ENCODE measurements at places on chromosomes 13 and 19. TPM values are rescaled to one million over a fixed set of nuclear protein-coding genes. Genes with fewer than 3 reads are reported as not detected.

POGLUT2 gene
- total RNA-seq = 22.1 TPM

CCDC70 gene
- not detected for total RNA-seq

SPATA13 gene
- total RNA-seq = 20.5 TPM

SULT2A1 gene
- not detected for total RNA-seq

SIGLEC8 gene
- not detected for total RNA-seq

- no peak for DNase-seq
These were observed 110.5 kb downstream of the LRCH1 start for GRCh38 chr13:46663206-46664037.

DNA sequence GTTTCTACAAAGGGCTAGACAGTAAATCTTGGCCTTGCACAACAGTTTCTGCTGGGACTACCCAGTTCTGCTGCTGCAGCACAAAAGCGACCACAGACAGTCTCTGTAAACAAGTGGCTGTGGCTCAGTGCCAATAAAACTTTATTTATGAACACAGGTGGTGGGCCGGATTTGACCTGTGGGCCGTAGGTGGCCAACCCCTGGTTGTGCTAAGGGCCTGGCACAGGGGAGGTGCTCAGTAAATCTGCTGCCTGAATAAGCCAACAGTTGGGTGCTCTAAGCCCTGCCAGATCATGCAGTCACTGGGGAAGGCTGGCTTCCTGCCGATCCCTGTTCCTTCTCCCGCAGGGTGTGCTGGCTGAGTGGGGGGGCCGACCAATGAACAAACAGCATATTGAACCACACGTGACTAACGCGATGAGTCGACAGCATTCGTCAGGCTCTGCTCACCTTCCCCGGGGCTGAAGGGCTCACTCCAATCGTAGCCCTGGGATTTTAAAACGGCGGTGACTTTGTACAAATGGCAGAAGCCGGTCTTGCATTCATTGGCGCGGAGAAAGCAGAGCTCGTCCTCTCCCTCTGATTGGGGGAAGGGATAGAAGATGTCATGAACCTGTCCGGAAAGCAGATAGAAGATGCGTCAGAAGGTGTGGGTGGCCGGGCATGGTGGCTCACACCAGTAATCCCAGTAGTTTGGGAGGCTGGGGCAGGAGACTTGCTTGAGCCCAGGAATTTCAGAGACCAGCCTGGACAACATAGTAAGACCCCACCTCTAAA is 24.3 kb upstream of the MYDGF start:
- no peak for DNase-seq

DNA sequence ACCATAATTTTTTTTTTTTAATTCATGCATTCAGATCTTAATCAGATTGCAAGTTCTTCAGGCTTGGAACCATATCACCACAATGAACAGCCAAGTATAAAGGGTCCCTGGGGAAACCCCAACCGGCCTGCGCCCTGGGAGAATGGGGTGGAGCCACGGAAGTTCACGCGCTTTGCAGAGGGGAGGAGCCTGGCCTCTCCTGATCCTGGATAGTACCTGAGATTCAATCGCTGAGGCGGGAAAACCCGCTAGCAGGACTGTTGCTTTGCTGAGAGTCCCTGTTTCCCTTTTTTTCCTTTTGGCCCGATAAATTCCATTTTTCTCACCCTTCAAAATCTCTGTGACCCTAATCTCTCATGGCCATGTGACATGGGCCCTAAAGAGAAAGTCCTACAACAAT is 385.1 kb downstream of the IRS2 start:
- no peak for DNase-seq

DNA sequence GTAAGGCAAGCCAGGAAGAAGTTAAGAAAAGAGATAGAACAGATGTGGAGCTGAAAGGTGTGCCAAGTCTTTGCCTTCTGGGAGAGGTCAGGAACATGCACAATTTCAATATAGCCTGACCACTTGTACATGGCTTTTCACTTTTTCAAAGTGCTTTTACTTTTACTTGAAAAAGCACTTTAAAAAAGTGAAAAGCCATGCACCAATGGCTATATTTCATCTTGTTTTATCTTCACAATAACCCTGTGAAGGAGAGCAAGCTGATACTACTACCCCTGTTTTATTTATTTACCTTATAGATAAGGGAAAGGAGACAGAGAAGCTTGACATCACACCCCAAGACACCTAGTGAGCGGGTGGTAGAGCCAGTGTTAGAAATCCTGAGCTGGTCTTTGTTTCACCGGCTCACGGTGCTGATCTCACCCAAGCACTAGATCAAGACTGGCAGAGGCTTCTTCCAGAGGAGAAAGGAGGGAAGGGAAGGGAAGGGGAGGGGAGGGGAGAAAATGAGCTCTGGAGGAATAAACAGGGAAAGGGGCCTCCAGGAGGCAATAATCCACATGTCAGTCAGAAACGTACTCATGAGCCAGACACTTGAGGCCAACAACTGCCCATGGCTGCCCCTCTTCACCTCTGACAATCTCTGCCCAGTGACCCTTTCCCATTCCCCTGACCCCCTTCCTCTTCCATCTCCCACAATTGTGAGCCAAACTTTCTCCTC is 455.4 kb downstream of the FOXO1 start:
- DNase-seq = no peak

- DNase-seq = no peak
These were observed 328.7 kb downstream of the SPRY2 start for GRCh38 chr13:80012251-80012650.

- DNase-seq = no peak
These were observed 604 bp downstream of the ERFL start for GRCh38 chr19:41927497-41928192.

DNA sequence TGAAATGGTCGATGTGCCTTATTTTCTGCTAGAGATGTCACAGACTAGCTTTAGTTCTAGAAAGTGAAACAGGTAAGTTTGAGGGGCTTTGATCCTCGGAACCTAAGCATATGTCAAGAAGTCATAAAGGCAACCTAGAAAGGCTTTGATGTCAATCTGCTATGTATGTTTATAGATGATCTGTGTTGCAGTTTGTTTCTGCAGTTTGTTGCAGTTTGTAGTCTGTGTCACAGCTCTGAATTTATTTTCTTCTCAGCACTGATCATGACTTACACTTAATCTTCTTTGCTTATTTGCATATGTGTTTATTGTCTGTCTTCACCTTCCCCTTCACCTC is 5.9 kb downstream of the LSM14A start:
- no peak for DNase-seq

GRCh38 chr13:28099396-28100149 is 803 bp downstream of the FLT3 start:
- no peak for DNase-seq

GRCh38 chr13:37134411-37135041 is 29.1 kb upstream of the CSNK1A1L start:
- peak; percentile 62 for DNase-seq

DNA sequence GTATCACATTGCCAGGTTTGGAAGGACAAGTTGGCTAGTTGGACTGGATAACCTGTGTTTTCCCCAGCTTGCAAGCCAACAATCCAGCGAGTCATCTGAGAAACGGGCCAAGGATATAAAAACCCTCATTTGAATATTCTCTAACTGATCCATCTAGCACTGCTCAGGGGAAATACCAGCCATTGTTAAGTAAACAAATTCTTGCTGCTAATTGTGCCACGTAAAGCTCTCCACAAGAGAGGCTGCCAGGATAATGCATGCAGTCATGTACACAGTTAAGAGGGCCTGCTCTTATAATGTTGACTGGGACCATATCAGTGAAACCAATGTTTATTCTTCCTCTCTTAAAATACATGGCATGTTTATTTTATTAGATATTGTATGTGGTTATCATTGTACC is 663.2 kb upstream of the SGCG start:
- no peak for DNase-seq

DNA sequence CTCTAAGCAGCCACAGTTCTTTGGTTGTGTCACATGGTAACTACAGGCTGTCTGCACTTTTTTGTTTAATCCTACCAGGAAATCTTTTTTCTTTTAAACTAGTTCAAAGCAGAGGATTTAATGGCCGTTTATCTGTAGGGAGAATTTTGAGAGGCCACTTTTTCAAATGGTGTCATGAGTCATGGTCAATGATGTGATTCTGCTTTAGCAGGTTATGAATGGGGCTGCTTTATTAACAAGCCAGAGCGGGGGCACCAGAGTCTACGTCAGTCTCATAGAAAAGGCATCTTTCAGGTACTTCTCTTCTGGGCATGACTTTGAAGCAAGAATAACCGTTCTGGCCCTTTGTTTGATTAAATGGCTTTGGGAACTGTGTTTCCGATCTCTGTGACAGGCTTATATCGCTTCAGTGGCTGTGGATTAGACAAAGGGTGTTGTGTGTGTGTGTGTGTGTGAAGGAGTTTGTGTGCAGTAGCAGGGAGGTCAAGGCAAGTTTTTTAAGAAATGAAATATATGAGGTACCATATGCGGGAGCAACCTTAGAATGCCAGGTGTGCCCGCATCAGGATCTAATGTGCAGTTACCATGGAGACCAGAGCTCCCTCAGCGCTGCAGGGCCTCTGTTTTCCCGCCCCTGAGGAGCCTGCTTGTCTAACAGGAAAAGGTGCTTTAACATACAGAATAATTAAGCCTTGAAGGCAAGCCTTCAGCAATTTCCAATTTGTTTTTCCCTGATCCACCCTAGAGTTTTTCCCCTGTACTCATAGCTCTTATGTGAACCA is 120.5 kb downstream of the KATNAL1 start:
- no peak for DNase-seq

All from glomerular endothelial cell (primary cell).